ENCODE measurements at places on chromosomes 1 and 21.

- DNase-seq, result no peak
Measured at GRCh38 chr1:145936247-145936646, 9.0 kb upstream of the RBM8A start.

DNA sequence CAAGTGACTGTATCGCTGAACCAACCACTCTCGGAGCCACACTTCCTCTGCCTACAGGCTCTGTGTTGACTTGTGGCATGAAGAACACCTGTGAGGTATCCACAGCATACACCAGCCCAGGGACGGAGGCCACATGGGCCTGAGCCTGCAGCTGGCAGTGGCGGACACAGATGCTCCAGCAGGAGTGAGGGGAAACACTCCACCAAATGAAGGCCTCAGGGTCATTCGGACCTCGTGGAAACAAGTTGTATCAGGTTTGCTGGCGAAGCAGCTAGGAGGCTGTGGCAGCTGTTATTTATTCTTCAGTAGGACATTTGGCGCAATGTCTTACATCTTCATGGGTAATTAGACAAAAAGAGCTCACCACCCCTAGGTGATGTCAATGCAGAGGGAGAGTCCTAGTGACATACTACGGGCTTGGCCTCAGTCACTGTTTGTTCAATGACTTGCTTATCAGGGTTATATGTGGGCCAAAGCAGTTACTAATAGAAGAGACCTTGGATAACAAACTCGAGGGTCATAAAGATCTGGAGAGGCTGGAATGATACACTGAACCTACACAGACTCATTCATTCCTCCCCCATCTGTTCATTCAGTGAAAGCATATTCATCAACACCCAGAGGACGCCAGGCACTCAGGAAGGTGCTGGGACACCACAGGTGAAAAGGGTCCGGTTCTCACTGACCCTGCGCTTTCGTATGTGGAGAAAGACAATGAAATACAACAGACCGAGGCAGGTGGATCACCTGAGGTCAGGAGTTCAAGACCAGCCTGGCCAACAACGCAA is 11.6 kb upstream of the ETS2 start:
- DNase-seq, result no peak

GRCh38 chr1:35748326-35748725 is 21.5 kb downstream of the CLSPN start:
- no peak for DNase-seq

DNA sequence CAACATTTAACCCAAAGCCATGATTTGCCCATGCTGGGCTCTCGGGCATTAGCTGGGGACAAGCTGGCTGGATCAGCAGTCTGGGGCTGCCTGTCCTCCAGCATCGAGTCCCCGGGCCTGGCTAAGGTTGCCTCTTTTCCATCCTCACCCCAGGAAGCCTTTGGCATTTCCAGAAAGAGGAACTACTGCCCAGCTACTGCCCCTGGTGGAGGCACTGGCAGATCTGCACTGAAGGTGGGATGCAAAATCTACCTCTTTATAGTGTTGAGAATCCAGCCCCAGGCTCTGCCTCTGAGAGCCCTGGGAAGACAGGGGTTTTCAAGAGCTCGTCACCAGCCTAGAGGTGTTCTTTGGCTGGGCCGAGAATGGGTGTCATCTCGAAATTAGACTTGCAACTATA is 635.9 kb downstream of the MATN1 start:
- no peak for DNase-seq

DNA sequence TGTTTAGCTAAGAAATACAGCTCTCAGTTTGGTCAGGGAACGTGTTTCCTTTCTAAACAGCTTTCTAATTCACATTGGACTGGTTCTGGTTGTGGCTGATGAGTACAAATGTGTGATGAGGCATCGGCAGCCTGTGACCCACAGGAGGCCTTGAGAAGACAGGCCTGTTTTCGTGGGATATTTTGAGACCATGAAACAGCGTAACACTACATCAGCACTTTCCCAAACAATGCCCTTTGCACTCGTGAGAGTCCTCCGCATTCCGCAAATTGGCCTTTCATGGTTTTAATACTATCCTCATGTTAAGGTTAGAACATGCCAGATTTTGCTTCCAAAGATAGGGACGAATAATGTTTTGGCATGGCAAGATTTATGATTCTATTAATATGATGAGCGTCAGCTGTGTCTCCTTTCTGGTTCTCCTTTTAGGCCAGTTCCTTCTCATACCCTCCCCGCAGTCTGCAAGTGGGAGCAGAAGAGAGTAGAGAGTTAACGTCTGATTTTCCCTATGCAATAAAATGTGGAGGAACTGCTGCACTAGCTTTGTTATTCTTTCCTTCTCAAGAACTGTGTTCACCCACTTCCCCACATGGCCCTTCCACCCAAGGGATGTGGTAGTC is 84.3 kb upstream of the L1TD1 start:
- DNase-seq, result no peak

GRCh38 chr1:886760-887159 is 37.0 kb upstream of the SAMD11 start:
- no peak for DNase-seq

- no peak for DNase-seq
Measured at GRCh38 chr1:116711263-116711840, 42.9 kb upstream of the CD2 start.

GRCh38 chr1:168470901-168471431 is 72.8 kb downstream of the XCL2 start:
- DNase-seq, result no peak

GRCh38 chr1:65165269-65165993 is 17.4 kb downstream of the AK4 start:
- peak; percentile 76 for DNase-seq

- DNase-seq, result no peak
Measured at GRCh38 chr1:104765085-104765484, 1015.4 kb downstream of the AMY1C start.

DNA sequence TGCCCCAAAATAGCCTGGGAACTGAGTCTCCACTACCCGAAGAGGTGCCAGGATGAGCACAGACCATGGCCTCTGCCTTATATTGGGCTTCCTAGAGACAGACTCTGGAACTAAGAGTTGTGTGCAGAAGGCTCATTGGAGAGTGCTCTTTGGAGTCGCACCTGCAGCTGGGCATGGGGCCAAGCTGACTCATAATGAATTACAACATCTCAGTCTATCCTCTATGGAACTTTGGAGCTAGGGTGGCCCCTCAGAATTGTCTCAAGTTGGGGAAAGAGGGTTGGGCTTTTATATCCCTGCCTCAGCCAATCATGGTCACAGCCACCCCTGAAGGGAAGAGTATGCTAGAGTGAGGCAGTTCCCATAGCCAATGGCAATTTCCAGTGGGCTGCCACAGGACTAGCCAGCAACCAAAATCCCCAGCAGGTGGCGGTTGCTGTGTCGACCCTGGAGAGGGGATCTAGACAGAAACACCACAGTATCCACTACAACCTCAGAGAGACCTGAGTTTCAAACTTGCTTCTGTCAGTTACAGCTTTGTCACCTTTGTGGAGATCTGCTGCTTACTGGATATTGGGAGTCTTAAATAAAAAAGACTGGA is 93.8 kb downstream of the DMRTA2 start:
- no peak for DNase-seq

GRCh38 chr1:30226648-30227047 is 496.7 kb downstream of the MATN1 start:
- DNase-seq, result no peak

DNA sequence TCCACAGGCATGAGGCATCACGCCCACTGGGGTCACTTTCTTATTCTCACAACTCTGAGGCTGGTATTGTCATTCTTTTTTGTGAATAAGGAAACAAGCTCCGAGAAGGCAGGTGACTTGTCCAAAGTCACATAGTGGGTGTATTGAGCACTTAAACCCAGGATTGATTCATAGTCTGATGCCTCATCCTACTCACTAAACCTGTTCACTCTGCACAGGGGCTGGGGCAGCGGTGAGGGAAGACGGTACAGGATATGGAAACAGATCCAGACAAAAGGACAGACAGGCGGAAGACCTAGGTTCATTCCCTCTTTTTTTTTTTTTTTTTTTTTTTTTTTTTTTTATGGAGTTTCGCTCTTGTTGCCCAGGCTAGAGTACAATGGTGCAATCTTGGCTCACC is 56.6 kb downstream of the NKAIN1 start:
- DNase-seq, result no peak

Measured in KG1 (cell line).